ENCODE measurements at places on chromosomes 13 and 19.

- DNase-seq, result no peak
Measured at GRCh38 chr19:44925114-44925891, 10.9 kb downstream of the APOC1 start.

DNA sequence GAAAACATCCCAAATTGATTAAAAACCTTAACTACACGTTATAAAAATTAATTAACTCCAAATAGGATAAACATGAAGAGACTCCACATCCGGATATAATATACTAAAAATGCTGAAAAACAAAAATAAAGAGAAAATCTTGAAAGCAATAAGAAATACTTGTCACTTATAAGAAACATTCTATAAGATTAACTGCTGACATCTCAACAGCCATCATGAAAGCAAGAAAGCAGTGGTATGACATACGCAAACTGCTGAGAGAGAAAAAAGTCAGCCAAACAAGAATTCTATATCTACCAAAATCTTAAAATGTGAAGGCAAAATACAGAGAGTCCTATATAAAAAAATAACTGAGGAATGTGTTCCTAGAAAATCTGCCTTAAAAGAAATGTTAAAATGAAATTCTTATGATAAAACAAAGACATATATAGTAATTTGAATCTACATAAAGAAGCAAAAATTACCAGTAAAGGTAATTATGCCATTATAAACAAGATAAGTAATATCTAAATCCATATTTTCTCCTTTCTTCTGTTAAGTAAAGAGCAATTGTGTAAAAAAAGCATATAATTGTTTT is 1851.1 kb downstream of the PCDH9 start:
- no peak for DNase-seq

DNA sequence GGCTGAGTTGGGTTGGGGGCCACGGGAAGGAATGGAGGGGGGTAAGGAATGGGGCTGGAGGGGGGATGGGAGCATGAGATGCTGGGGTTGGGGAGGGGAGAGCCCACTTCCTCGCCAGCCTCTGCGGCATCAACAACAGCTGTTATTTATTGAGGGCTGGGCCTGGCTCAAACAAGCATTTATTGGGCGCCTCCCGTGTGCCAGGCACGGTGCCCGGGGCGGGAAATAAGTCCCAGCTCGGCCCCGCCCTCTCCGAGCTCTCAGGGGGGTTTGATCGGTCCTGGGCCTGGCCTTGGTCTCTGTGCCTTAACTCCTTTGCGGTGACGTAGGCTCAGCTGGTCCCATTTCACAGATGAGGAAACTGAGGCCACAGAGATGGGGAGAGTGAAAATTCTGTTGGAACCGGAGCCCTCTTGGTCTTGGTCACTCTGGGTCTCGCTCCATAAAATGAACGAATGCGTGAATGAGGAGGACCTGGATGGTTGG is 919 bp upstream of the ADAMTS10 start:
- DNase-seq, result no peak

GRCh38 chr13:43289470-43290255 is 266.3 kb downstream of the DNAJC15 start:
- no peak for DNase-seq

DNA sequence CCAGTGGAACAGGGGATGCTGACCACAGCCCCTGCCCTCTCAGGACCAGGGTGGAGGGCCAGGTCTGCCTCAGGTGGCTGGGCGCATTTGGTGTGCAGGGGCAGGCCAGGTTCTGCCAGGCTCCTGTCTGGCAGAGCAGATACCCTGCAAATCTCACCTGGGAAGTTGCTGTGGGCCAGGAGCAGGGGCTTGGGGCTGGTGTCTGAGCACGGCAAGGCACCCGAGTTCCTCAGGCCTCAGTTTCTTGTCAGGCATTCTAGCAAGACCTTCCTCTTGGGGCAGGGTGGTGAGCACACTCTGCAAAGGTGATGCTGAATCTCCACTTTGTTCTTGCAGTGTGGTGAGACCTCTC is 1.1 kb downstream of the CRTC1 start:
- no peak for DNase-seq

DNA sequence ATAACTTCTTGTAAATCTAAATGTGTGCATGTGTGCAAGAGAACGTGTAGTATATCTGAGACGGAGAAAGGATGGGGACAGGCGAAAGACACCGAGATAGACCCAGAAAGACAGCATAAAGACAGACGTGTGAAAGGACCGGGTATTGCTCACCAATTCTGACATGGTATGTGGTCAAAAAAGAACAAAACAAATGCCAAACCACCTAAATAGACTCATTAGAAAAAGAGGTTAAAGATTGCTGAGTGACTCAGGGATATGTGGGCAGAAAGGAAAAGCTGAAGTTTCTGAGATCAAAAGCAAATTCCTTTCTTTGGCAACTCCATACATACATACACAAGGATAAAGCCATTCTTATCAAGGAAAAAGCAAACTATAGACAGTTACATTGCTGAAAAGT is 179.7 kb upstream of the TSC22D1 start:
- DNase-seq, result no peak

GRCh38 chr13:25351404-25351803 is 20.4 kb upstream of the ATP8A2 start:
- no peak for DNase-seq

DNA sequence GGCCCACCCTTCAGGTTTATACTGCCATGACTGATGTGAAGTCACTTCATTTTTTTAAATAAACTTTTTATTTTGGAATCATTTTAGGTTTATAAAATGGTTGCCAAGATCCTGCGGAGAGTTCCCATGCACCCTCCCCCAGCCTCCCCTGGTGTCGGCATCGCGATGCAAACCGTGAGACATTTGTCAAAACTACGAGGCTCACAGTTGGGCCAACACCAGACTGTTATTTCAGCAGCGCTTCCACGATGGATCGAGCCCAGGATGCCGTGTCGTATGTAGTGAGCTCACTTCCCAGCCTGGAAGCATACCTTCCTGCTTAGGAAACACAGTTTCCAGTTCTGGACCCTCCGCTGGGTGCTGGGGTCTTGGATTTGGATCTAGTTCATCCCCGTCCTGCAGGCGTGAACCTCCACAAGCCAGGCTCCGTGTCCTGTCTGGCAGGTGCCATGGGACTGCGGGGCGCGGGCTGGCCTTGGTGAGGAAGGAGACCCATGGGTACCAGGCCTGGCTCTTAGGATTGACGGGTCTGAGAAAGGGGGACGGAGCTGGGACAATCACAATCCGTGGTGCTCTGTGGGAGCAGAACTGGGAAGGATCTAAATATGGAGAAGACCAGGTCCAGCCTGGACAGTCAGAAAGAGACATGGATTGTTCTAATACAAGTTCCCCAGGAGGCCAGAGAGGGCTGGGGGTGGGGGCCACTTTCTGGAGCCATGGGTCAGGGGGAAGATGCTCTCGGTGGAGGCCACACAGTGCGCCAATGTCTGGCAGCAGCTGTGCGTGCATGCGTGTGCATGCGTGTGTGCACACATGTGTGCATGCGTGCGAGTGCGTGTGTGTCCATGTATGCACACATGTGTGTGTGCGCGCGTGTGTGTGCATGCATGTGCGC is 2.4 kb upstream of the SBK2 start:
- DNase-seq, result no peak

DNA sequence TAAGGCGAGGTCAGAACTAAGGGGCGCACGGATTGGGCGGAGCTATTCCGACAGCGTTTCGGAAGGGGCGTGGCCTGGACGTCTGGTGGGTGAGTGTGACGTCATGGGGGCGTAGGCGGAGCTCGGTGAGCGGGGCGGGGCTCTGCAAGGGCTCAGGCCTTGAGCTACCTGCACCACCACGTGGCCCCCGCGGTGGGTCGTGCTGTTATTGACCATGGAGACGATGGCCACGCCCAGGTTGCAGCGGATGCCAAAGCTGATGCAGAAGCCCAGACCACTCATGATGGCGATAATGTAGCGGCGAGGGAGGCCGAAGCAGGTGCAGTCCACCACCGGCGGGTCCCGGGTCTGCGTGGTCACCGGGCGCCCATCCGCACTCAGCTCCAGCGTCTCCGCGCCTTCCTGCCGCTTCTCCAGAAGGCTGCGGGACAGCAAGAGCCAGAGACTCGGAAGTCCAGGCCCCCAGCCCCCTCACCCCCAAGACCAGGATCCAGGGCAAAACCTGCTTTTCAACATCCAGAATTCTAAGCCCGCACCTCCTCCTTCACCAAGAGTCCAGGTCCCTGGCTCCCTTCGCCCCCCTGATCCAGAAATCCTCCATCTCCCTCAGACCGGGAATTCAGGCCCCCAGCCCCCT is 4.8 kb downstream of the SLC17A7 start:
- peak; percentile 57 for DNase-seq

DNA sequence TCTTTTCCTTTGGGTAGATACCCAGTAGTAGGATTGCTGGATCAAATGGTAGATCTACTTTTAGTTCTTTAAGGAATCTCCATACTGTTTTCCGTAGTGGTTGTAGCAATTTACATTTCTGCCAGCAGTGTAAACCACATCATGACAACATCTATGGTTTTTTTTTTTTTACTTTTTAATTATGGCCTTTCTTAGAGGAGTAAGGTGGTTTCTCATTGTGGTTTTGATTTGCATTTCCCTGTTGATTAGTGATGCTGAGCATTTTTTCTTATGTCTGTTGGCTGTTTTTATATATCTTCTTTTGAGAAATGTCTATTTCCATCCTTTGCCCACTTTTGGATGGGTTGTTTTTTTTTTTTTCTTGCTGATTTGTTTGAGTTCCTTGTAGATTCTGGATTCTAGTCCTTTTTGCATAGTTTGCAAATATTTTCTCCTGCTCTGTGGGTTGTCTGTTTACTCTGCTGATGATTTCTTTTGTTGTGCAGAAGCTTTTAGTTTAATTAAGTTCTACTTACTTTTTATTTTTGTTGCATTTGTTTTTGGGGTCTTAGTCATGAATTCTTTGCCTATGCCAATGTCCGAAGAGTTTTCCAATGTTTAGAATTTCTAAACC is 38.8 kb downstream of the TDRD3 start:
- no peak for DNase-seq

DNA sequence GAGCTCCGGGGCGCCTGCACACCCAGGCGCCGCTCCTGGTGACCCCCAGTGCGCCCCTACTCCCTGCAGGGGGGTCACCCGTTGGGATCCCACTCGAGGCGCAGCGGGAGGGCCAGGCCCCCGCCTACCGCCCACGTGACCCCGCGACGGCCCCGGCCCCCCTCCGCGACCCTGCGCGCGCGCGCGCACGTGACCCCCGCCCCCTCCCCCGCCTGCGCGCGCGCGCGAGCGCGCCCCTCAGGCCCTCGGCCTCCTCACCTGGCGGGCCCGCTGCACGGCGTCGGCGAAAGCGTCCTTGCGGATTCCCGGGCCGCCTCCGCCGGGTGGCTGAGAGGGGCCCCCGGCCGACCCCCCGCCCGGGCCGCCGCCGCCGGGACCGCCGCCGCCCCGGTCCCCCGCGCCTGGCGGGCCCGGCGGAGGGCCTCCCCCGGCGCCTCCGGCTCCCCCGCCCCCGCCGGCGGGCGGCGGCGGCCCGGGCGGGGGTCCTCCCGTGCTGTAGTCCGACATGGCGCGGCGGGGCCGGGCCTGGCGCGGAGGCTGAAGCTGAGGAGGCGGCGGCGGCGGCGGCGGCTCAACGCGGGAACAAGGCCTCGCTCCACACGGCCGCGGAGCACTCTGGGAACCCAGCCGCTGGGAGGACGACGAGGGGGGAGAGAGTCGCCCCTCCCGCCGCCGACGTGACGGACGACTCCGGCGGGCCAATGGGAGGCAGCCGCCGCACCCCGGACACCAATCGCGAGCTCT is at the start of gene KHSRP:
Gene KHSRP (minus strand): TSS at position 617 of the 744 bp plus-strand sequence. CDS start 110 bp downstream, at position 507.
- no peak for DNase-seq

- no peak for DNase-seq
Measured at GRCh38 chr13:40176242-40176641, 490.2 kb downstream of the FOXO1 start.

- no peak for DNase-seq
Measured at GRCh38 chr19:17309965-17310461, 650 bp downstream of the DDA1 start.

DNA sequence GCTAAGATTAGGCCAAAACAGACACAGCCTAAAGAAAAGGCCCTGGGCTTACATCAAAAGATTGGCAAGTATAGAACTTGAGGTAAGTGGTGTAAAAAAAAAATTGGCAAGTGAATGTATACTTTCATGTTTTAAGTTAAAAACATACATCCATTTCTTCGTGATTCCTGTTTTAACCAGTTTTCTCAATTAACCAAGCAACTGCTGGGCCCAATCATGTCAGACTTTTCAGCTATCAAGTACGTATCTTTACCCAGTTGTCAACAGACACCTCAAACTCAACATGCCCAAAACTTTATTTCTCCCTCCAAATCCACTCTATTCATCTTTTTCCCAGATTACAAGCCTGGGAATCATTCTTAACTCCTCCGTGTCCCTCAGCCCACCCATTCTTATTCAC is 1.0 kb downstream of the PCID2 start:
- no peak for DNase-seq

DNA sequence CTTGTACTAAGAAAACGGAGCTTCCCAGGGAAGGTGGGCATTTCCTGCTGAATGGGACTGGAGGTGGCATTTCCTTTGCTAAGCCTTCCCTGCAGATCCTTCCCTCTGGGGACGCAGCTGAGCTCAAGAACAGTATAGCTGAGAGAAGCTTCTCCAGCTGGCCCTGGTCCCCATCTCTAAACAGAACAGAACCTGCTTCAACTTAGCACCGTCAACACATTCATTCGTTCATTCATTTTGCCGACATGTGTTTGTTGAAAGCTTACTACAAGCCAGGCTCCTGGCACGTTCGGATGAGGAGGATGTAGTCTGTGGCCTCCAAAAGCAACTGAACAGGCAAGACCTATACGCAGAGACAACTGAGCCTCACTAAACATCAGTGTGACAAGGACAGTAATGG is 36.6 kb upstream of the PEPD start:
- DNase-seq, result no peak
